Testis (tissue), 5 donors: ENCODE measurements at places on chromosomes 5 and 9. TPM values are rescaled to one million over a fixed set of nuclear protein-coding genes. Genes with fewer than 3 reads are reported as not detected.

Gene ELAVL2
- 52.7 TPM for polyA plus RNA-seq

DNA sequence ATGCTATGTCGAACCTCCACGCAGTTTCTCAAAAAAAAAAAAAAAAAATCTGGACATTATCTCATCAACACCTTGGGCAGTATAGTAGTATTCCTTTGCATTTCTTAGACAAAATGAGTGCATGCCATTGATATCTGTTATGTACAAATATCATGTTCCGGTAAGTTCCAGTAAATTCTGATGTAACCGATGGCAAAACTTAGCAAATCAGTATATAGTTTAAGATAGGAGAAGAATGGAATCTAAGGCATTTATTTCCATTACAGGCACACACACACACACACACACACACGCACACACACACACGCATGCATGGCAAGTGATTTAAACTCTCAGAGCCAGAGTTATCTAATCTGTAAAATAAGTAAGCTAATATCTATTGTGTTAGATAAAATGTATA, 356.5 kb upstream of the TUSC1 start:
- no peak for DNase-seq

- DNase-seq = no peak
Observed at GRCh38 chr5:67957374-67957773, 258.2 kb upstream of the PIK3R1 start.

- peak; percentile 21 for DNase-seq
Observed at GRCh38 chr9:11275158-11275695, 662.4 kb upstream of the PTPRD start.
